ENCODE measurements at places on chromosomes 1 and 21.

DNA sequence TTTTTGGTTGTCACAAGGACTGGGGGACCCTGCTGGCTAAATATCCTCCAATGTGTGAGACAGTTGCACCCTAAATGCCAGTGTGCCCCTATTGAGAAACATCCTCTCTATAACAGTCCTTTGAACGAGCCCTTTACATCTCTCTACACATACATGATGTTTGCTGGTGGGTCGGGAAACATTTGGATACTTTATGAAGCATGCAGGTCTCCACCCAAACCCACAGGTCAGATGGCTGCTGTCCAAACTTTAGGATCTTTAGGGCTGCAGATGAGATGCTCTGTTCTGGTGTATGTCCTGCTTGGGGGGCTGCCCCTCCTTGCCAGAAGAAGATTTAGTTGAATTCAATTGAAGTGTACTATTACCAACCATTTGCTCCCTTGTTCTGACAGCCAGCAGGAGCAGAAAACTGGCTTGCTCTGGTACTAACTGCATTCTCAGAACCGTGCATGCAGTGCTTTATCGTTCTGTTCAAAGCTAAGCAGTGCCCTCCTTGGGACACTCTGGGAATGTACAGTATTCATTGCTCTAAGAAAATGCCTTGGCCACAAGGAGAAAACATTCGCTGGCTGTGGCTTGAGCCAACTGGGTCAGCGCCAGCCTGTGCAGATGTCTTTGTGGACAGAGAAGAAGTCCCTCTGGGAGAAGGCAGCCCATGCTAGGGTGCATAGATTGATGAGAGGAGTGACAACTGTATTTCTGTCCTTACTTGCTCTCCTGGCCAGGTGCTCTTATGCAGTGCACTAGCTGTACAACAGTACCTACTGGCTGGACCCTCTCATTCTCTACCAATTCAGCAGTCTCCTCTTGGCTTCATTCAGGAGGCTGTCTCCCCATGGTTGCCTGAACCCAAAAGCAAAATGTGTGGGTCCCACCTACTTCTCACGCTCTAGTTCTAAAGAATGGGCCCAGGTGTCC is 61.4 kb upstream of the DIRAS3 start:
- peak; percentile 66 for DNase-seq

DNA sequence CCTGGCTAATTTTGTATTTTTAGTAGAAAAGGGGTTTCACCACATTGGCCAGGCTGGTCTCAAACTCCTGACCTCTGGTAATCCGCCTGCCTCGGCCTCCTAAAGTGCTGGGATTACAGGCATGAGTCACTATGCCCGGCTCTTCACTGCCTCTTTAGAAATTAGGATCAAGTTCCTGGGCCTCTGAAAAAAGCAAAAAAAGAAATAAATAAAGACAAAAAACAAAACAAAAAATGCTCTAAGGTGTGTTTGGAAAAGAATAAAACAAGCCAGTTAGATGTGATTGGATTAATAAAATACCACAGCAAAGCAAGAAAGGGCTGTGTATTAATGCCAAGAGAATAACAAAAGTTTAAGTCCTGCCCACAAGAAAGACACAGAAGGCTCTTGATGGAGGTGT is 4.2 kb upstream of the ABCB10 start:
- no peak for DNase-seq

DNA sequence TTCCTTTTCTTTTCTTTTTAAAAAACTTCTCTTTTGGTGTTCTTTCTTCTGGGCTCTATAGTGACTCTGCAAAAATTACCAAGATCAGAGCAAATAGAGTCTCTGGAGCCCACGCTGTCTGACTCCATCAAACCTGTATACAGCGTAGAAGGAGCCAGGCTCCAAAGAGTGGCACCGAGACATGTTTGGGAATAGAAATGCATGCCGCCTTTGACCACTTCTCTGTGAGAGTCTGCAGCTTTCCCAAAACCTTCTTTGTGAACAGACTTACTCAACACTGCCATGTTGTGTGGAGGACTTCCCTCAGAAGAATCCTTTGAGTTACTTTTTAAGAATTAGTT is 55.3 kb downstream of the GORAB start:
- DNase-seq = no peak

GRCh38 chr1:229058729-229059128 is 212.2 kb upstream of the RAB4A start:
- peak; percentile 22 for DNase-seq

- no peak for DNase-seq
Observed at GRCh38 chr1:3885611-3886010, 14.5 kb downstream of the C1orf174 start.

GRCh38 chr1:223835754-223836153 is 10.0 kb downstream of the TP53BP2 start:
- DNase-seq = peak; percentile 62

DNA sequence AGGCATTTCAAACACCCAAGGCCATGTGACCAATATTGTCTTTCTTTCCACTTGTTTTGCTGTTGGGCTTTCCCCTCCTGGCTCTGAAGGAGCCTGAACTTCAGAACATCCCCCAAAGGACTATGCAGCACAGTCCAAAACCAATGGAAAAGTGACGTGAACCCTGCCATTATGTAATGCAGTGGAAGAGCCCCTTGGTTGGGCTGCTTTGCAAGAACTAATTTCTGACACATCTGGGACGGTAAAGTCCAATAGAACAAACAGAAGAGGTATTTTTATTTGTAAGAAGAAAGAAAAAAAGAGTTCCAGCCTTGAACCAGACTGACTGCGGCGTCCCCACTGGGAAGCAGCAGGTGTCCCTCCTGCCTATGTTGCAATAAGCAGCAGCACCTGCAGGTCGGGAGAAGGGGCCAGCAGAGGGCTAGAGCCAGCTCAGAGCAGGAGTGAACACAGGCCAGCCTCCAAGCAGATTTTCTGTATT is 116.7 kb downstream of the CDC7 start:
- no peak for DNase-seq

GRCh38 chr1:65189576-65190115 is 41.6 kb downstream of the AK4 start:
- DNase-seq = no peak

Measured in Kasumi-1 (cell line).